ENCODE measurements at places on chromosomes 5 and 9. TPM values are rescaled to one million over a fixed set of nuclear protein-coding genes. Genes with fewer than 3 reads are reported as not detected.
A peak's percentile ranks its signal among the peaks of the same experiment; 100 is the strongest.

DNA sequence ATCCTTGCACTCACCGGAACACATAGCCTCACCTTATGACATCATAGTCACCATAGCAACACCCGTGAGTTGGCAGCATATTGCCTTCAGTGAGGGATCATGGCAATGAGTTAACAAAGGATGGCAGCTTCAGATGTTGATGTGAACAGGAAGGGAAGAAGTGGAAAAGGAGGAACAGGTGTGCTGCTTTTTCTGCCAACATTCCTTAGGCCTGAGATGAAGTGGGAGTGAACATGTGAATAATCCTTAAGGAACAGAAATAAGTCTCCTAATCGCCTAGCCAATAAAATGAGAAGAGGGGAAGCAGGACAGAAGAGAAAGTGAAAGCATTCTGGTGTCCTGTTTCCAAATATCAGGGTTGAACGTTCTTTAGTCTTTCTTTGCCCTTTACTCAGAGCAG is 360.0 kb downstream of the BRINP1 start:
- H3K4me3 ChIP-seq: no peak overlapping the region
- no peaks in the 10 kb centered on the region for H3K36me3 ChIP-seq
- H3K27ac ChIP-seq: no peak overlapping the region
- peaks cover 22% of the 10 kb centered on the region for H3K4me1 ChIP-seq
- DNase-seq: no peak

Gene C7
- 153 TPM for total RNA-seq

GRCh38 chr9:69122549-69123141 is 51.4 kb upstream of the TJP2 start:
- peaks cover 7% of the 10 kb centered on the region for H3K4me1 ChIP-seq
- no peaks in the 10 kb centered on the region for H3K36me3 ChIP-seq
- peak overlapping the region; percentile 56 for H3K4me3 ChIP-seq
- H3K27ac ChIP-seq: no peak overlapping the region
- H3K27me3 ChIP-seq: peaks cover 34% of the 10 kb centered on the region

DNA sequence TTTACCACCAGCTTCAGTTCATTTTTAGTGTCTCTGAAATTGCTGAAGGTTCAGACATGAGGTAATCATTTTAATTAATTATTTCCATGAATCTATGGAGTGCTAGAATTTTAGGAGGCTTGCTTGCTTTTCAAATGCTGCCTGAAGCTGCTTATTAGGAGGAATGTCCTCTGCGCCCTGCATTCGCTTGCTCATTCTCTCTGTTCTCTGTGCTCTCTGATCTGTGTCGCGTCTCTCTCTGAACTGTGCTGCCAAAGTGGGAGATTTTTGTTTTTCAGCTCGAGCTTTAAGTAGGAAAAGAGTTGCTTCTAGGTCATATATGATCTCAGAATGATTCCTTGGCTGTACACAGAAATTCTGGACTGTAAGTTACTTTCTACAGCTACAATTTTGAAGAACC is 101.7 kb upstream of the PRR16 start:
- H3K4me3 ChIP-seq: no peak overlapping the region
- H3K27ac ChIP-seq: no peak overlapping the region
- H3K27me3 ChIP-seq: no peaks in the 10 kb centered on the region
- no peaks in the 10 kb centered on the region for H3K36me3 ChIP-seq

Gene WNT8A
- not detected for total RNA-seq

- no peaks in the 10 kb centered on the region for H3K36me3 ChIP-seq
- no peak for DNase-seq
- no peak overlapping the region for H3K4me3 ChIP-seq
- peaks cover 16% of the 10 kb centered on the region for H3K4me1 ChIP-seq
- H3K27ac ChIP-seq: no peak overlapping the region
Observed at GRCh38 chr5:157558041-157558595, 17.5 kb downstream of the ADAM19 start.

Gene ABO
- 0.04 TPM for total RNA-seq

GRCh38 chr5:142736247-142736632 is 33.9 kb upstream of the ARHGAP26 start:
- no peak overlapping the region for H3K4me3 ChIP-seq
- no peak overlapping the region for H3K27ac ChIP-seq
- no peaks in the 10 kb centered on the region for H3K36me3 ChIP-seq
- no peaks in the 10 kb centered on the region for H3K27me3 ChIP-seq
- DNase-seq: no peak
- H3K4me1 ChIP-seq: peaks cover 6% of the 10 kb centered on the region

Gene EIF4EBP3
- 5.3 TPM for total RNA-seq

Gene HEMGN
- not detected for total RNA-seq

- H3K36me3 ChIP-seq: no peaks in the 10 kb centered on the region
- peaks cover 17% of the 10 kb centered on the region for H3K27me3 ChIP-seq
- no peak overlapping the region for H3K27ac ChIP-seq
- no peak for DNase-seq
- no peaks in the 10 kb centered on the region for H3K4me1 ChIP-seq
Observed at GRCh38 chr9:28916348-28916747, 1343.1 kb upstream of the C9orf72 start.

Gene CDH10
- 1.6 TPM for total RNA-seq

- DNase-seq: no peak
- H3K4me3 ChIP-seq: no peak overlapping the region
- H3K4me1 ChIP-seq: no peaks in the 10 kb centered on the region
- H3K27me3 ChIP-seq: no peaks in the 10 kb centered on the region
Observed at GRCh38 chr5:179991106-179991505, 80.5 kb downstream of the RNF130 start.

Gene DOCK8
- not detected for total RNA-seq

DNA sequence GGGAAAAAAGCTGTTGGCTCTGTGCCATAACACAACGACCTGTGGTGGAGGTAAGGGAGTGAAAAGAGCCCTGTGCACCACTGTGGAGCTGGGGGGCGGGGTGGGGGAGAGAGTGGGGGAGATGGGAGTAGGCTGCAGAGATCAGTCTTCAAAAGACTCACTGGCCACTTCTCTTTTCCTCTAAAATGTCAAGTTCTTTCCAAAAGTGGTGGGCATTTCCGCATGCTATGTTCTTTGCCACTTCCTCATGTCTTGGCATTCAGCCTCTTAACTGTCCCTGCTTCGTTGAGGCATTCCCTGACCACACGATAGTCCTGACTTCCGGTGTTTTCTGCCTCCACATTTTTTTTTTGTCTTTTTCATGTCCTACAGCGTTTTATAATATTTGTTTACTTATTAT is 2.4 kb upstream of the PPP2R2B start:
- no peak overlapping the region for H3K4me3 ChIP-seq
- H3K4me1 ChIP-seq: peaks cover 7% of the 10 kb centered on the region
- H3K27me3 ChIP-seq: peaks cover 41% of the 10 kb centered on the region
- no peak overlapping the region for H3K27ac ChIP-seq
- DNase-seq: no peak

GRCh38 chr5:141199359-141200235 is at the start of gene PCDHB11:
Gene PCDHB11 (plus strand): TSS chr5:141199627. CDS start chr5:141199775, 148 bp downstream.
- H3K4me3 ChIP-seq: peak within 1 kb of the TSS; percentile 16
- H3K36me3 ChIP-seq: no peaks in the 10 kb centered on the region
- peaks cover 15% of the 10 kb centered on the region for H3K27me3 ChIP-seq
- no peak within 1 kb of the TSS for H3K27ac ChIP-seq
- no peak for DNase-seq

DNA sequence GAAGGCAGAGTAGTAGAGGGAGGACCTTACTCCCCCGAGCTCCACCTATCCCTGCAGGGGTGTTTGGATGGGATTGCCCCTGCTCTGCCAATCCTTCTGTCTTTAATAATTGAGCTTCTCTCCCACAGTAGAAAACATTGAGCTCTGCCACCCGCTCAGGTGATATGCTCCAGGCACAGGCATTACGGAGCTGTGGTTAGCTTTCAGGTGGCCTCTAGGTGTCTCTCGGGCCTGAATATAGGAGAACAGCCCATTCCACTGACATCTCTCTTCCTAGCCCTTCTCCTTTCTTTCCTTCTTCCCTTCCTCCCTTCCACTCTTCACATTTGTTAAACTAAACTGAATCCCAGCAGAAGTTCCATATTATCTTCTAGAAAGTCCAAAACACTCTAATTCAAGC is 203.4 kb downstream of the SYK start:
- H3K27ac ChIP-seq: no peak overlapping the region
- no peaks in the 10 kb centered on the region for H3K4me1 ChIP-seq
- no peaks in the 10 kb centered on the region for H3K36me3 ChIP-seq

DNA sequence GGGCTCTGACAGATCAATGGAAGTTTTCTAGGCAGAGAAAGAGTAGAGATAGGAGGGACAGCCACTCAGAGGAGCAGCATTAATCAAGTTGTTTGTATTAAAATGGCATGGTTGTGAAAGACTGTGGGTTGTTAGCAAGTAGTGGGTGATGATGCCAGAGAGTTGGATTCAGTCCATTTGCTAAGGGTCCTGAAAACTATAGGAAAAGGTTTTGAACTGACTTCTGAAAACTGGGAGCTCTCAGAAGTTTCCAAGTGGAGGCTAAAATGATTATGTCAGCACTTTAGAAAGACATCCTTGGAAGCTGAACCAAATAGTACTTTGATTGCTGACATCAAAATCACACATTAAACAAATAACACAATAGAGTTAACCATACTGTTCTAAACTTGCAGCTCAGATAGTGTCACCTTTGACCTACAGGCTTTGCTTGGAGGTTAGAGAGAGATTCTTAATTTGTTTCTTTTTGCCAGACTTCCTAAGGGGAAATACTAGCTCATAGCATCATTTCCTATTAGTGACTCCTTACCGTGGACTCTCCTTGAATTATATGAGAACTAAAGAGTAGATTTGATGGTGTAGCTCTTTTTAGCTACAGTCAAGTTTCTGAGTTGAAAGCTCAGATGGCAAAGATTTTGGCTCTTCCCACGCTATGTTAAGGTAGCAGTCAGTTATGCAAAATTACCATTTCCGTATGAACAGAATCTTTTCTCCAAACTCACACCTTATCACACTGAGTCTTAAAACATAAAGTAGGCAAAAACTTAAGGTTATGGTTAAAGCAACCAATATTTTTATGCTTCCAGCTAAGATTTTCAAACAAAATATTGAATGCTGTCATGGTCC is 277.1 kb downstream of the NR3C1 start:
- peaks cover 33% of the 10 kb centered on the region for H3K4me1 ChIP-seq
- no peak overlapping the region for H3K4me3 ChIP-seq
- DNase-seq: peak; percentile 39
- H3K36me3 ChIP-seq: no peaks in the 10 kb centered on the region
- H3K27me3 ChIP-seq: no peaks in the 10 kb centered on the region
- no peak overlapping the region for H3K27ac ChIP-seq

GRCh38 chr9:13988944-13989343 is 325.0 kb downstream of the NFIB start:
- DNase-seq: no peak
- H3K36me3 ChIP-seq: no peaks in the 10 kb centered on the region
- H3K27me3 ChIP-seq: no peaks in the 10 kb centered on the region

GRCh38 chr5:126801992-126802294 is 25.0 kb downstream of the LMNB1 start:
- no peak overlapping the region for H3K27ac ChIP-seq
- DNase-seq: peak; percentile 79
- peaks cover 12% of the 10 kb centered on the region for H3K36me3 ChIP-seq

Gene SHOC1
- total RNA-seq: not detected

DNA sequence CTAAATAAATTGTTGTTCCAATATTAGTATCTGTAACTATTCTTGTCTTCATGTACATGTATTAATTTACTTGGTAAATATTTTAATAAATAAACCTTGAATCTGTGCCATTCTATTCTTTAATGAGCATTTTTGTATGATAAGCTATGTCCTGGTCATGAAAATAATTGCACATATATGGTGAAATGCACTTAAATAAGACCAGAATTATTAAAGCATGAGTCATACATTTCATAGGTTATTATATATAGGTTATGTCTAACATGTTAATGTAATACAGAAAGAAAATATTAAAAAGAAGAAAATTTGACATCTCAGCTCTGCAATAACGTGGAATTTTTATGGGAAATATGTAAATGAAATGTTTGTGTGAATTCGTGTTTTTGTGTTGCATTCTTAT is 1168.1 kb downstream of the TAF11L14 start:
- H3K27me3 ChIP-seq: no peaks in the 10 kb centered on the region
- no peaks in the 10 kb centered on the region for H3K4me1 ChIP-seq
- H3K4me3 ChIP-seq: no peak overlapping the region
- no peaks in the 10 kb centered on the region for H3K36me3 ChIP-seq
- no peak for DNase-seq
- no peak overlapping the region for H3K27ac ChIP-seq

DNA sequence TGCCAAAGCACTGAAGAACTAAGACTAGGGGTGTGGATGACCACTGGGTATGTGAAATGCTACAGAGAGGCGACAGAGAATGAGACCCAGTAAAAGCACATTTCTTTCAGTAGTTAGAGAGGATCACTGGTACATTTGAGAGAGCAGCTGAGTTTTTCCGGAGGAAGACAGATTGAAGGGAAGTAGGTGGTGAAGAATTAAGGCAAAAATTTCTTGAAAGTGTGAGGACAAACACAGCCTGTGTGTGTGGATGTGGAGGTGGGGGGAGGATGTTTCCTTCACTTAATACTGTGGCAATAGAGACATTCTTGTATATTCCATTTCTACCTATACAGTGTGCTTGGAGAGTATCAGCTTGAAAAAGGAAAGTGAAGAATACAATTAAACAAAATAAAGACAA is 871.2 kb upstream of the DMAC1 start:
- H3K4me3 ChIP-seq: no peak overlapping the region
- H3K27me3 ChIP-seq: no peaks in the 10 kb centered on the region
- H3K36me3 ChIP-seq: no peaks in the 10 kb centered on the region
- no peak overlapping the region for H3K27ac ChIP-seq
- H3K4me1 ChIP-seq: peaks cover 39% of the 10 kb centered on the region

GRCh38 chr5:132439521-132440089 is 51.0 kb downstream of the IRF1 start:
- no peak overlapping the region for H3K27ac ChIP-seq
- DNase-seq: no peak
- no peak overlapping the region for H3K4me3 ChIP-seq
- H3K27me3 ChIP-seq: no peaks in the 10 kb centered on the region

DNA sequence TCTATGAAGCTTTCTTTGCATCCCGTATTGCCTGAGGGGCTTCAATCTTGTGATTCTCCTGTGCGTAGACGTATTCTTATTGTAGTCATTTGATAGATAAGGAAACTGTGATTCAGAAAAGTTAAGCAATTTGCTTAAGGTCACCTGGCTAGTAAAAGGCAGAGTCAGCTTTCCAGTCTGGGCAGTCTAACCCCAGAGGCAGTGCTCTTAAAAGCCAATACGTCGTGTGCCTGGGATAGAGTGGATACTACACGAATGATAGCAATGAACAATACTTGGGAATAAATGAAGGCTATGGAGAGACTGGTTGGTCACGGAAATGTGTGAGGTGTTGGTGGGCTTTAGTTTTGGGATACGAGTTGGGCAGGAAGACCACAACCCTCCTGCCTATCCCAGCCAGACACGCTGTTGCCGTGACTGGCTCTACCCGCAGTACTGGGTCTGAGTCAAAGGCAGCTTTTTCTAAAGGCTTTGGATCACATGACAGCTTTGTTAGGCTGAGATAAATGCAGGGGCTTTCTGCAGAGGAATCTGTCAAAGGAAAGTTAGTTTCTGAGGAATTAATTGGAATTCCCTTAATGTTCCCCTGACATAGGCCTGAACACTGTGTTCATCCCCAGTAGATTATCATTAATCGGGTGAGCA is 302.6 kb downstream of the KIF4B start:
- H3K27me3 ChIP-seq: no peaks in the 10 kb centered on the region
- no peaks in the 10 kb centered on the region for H3K36me3 ChIP-seq
- H3K4me1 ChIP-seq: no peaks in the 10 kb centered on the region
- DNase-seq: no peak
- no peak overlapping the region for H3K27ac ChIP-seq

- no peaks in the 10 kb centered on the region for H3K27me3 ChIP-seq
- H3K4me1 ChIP-seq: no peaks in the 10 kb centered on the region
- no peak for DNase-seq
Observed at GRCh38 chr9:38094165-38094564, 25.1 kb upstream of the SHB start.

Gene SAP30L
- total RNA-seq: 20.8 TPM

Data from cardiac muscle cell (in vitro differentiated cells and primary cell).